ENCODE measurements at places on chromosomes 3 and 15.

DNA sequence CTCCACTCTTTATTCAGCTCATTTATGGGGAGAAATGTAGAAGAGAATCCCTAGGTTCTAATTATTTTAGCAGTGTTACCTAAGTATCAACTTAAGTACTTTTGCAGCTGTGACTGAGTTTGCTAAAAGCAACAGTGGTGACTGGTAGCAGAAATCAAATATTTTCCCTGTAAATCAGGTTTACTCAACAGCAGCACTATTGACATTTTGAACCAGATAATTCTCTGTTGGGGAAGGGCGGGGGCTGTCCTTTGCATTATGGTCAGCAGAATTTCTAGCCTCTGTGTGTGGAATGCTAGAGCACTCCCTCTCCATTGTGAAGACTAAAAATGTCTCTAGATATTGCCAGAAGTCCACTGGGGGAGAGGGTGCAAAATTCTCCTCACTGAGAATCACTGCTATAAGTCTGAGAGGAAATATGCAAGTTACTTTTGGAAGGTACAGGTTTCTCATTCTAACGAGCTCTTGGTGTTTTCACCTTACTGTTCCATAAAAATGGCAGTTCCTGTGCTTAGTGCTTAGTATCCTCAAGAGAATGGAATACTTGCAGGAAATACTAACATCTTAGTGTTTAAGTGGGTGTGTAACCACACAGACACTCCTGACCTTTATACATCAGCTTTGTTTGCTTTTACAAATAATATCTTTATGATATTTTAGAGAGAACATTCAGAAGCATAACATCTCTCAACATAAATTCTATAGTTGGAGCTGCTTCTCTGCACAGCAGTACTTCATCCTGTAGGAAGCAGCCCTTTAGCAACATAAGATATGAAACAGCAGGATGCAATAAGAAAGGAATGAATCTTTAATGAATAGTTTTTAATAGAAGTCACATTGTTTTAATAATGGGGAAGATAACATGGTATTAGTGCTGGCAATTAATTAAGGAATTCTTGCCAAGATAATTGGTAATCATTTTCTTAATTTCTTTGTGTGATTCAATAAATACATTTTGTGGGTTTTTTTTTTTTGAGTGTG, 246.5 kb upstream of the GOLIM4 start:
- DNase-seq = no peak

DNA sequence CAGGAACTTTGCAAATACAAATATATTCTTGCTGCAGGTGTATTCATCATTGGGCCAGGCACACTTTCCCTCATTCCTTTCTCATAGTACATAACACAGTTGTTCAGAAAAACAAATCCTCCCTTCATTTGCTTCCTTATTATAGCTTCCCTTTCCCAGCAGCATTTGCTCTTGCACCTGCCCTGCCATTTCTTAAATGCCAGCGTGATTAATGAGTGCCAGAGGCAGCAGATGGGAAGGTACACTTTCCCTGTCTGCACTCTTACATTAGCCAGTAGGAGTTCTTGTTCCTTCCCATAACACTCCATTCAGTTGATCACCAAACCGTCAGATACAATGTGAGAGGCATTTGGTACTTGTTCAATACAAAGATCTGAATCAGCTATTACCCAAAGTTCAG, 128.5 kb upstream of the GAP43 start:
- no peak for DNase-seq

- no peak for DNase-seq
Observed at GRCh38 chr3:65485826-65486469, 552.8 kb downstream of the MAGI1 start.

DNA sequence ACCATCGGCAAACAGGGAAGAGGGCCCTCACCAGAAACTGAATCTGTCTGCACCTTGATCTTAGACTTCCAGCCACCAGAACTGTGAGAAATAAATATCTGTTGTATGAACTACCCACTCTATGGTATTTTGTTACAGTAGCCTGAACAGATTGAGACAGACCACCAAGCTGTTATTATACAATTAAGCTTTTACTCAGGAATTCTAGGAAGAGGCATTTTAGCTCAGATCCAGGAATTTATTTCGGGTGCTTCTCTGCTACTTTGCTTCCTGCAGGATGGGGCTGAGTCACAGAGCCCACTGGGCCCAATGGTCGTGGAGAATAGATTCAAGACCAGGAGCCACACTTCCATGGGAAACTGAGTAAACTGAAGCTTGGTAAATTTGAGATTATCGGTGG, 145.5 kb upstream of the PFN2 start:
- DNase-seq = no peak

DNA sequence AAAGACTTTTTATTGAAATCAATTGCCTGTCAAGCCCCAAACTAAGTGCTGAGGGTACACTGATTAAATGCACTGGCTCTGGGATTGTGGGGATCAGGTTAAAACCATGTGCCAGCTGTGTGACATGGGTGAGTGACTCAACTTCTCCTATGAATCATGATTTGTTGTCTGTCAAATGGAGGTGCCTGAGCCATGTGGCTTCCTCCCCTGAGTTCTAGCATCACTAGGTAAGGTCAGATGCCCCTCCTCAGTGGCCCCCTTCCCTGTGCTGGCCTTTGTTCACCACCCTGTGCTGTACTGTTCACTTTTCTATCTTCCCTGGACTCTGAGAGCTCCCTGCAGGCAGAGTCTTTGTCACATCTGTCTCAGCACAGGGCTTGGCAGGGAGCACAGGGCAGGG, 43.6 kb upstream of the ATP2B2 start:
- DNase-seq = no peak
